ENCODE measurements at places on chromosomes 5 and 9.

- DNase-seq = no peak
These were observed 68.1 kb upstream of the ERCC6L2 start for GRCh38 chr9:95807326-95807947.

DNA sequence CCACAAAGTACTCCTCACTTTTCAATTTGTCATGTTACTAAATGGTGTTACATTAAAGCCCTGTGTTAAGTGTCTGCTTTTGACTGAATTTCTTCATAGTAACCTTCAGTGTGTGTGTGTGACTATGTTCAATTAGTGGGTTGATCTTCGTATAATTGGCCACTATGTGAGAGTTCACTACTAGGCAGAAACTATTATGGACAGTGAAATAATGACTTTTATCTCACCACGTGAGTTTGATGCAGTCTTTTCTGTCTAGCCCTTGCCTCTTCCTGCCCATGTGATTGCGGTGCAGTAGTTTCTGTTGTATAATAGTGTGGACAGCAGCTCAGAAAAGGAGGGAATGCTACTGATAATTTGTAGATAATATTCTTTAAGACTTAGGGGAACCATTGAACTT lies 1.8 kb upstream of the MAML1 start:
- no peak for DNase-seq

DNA sequence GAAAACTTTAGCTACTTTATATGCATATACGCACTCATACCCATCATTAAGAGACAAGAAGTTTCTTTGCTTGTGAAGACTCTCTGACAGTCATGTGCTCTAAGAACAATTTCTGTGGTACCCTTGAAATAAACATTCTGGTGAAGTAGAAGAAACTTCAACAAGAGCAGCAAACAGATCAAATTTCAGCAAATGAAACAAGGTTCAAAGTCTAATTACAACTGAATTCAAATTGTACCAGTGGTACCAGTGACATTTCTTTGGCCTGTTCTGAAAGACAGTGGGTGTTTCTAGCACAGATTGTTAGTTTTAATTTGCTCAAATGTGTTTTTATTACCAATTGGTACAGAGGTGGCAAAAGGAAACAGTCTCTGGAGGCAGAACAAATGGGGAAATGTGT lies 391.0 kb downstream of the CHSY3 start:
- no peak for DNase-seq

DNA sequence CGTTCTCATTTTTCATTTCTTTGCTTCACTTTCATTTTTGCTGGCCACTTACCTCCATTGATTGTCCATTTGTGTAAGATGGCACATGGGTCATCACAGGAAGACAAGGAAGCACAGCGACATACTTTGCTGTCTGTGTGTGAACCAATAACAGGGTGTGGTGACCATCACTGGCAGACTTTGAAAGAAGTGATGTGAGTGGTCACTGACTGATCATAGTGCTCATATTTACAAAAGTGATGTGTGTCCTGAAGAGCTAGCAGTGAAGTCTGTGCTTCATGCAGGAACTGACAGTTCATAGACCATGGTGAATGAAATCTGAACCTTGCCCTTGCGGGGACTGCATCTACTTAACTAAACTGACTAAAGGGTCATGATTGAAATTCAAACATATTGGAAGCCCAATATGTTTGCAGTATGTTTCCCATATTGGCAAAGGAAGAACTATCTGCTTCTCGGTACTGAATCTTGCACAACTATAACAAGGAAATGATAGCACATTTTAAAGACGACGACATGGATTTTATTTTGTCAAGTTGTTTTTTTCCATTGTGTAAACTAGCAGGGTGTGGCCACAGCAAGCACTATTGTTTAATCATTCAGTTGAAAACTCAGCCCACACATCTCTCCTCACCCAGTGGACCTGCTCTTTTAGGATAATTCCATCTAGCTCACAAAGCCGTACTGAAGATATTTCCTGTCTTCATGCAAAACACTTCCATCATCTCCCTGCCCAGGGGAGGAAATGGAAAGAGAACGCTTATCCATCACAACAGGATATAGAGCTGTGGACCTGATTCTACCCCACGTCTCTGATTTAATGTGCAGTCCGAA lies 232.0 kb upstream of the ANKRD55 start:
- no peak for DNase-seq

- no peak for DNase-seq
These were observed 45.8 kb upstream of the RICTOR start for GRCh38 chr5:39120052-39120420.

- no peak for DNase-seq
These were observed 267.2 kb downstream of the RAB3C start for GRCh38 chr5:58849921-58850667.

GRCh38 chr5:87340716-87341115 lies 72.0 kb downstream of the CCNH start:
- DNase-seq = no peak

DNA sequence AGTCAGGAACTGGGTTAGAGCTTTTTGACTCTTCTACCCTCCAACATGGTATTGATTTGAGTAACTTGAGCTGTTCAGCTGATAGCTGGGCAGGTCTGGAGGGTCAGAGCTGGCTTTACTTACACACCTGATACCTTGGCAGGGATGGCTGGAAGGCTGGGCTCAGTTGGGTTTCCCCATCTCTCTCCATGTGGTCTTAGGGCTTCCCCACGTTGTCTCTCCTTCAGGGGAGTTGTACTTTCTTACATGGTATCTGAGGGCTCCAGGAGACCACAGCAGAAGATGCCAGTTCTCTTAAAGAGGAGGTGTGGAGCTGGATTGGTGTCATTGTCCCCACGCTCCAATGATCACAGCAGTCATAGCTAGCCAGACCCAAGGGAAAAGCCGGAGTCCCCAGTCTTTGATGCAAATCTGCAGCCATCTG lies 25.6 kb downstream of the ISOC1 start:
- no peak for DNase-seq

- no peak for DNase-seq
These were observed 20.6 kb downstream of the IRF1 start for GRCh38 chr5:132470010-132470392.

GRCh38 chr9:101434998-101435397 lies 576 bp downstream of the ALDOB start:
- no peak for DNase-seq

DNA sequence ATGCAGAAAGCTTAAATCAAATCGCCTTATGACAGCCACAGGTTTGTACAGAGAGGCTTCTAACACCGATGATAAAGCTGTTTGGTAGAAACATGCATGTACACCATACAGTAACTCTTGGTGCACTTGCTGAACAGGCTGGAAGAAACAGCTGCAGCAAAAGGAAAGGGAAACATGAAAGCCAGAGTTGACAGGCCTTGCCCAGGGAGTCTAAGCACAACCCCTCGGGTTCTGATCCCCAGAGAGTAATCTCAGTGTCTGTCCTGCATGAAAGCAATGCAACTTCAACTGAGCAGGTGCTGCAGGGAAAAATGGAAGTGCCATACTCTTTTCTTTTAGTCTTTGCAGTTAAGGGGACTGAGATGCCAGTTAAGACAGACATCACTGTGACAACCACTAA lies 419.9 kb downstream of the BNC2 start:
- DNase-seq = no peak
